Caco-2 (cell line): ENCODE measurements at places on chromosomes 13 and 19. TPM values are rescaled to one million over a fixed set of nuclear protein-coding genes. Genes with fewer than 3 reads are reported as not detected.

DNA sequence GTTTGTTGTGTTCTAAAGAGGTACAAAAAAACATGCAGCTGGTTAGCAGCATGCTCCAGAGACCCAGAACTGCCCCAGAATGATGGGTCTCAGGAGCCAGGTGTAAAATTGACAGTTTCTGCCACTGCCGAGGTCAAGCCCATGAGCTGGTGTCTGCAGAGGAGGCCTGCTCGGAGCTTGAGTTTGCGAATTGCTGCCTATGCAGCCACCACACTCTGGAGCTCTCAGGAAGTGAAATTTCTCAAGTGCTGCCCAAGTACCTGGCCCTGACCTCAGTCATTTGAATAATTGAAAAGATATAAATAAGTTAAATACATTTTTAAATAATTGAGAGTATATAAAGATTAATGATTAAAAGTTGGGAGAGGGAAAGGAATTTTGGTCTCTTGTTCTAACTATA lies 66.4 kb downstream of the ZAR1L start:
- no peak for DNase-seq
- H3K27ac ChIP-seq: no peak overlapping the region
- H3K36me3 ChIP-seq: no peaks in the 10 kb centered on the region
- no peaks in the 10 kb centered on the region for H3K27me3 ChIP-seq
- no peak overlapping the region for H3K4me3 ChIP-seq

- H3K27me3 ChIP-seq: no peaks in the 10 kb centered on the region
- no peaks in the 10 kb centered on the region for H3K4me1 ChIP-seq
- H3K36me3 ChIP-seq: no peaks in the 10 kb centered on the region
- H3K4me3 ChIP-seq: no peak overlapping the region
These were observed 52.0 kb downstream of the DIAPH3 start for GRCh38 chr13:60111691-60112090.

DNA sequence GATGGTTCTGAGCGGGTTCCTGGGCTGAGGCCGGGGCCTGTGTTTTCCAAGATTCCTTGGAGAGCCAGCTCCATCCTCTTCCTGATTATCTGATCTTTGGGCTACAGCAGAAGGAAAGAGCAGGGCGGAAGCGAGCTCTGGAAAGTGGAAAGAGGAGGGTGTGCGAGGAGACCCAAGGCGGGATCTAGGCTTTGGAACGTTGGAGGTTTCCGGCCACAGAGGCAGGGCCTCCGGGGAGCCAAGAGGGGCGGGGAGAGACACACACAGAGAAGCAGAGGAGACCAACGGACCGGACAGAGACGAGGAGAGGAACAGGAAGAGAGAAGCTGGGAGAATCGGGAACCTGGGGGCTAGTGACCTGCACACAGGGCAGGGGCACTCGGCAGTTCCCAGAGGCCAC lies at the start of gene CLEC11A:
CLEC11A (plus strand) TSS at position 296 of the 400 bp plus-strand sequence. CDS start 162 bp downstream, outside the sequence.
- peak within 1 kb of the TSS; percentile 61 for H3K27ac ChIP-seq
- no peaks in the 10 kb centered on the region for H3K36me3 ChIP-seq
- DNase-seq: no peak
- peak within 1 kb of the TSS; percentile 44 for H3K4me3 ChIP-seq

Gene ZNF223
- total RNA-seq: 9.9 and 11.3 TPM in 2 replicates

- no peak overlapping the region for H3K27ac ChIP-seq
- H3K27me3 ChIP-seq: no peaks in the 10 kb centered on the region
- no peaks in the 10 kb centered on the region for H3K36me3 ChIP-seq
- no peak overlapping the region for H3K4me3 ChIP-seq
These were observed 434.1 kb downstream of the FGF14 start for GRCh38 chr13:101967781-101968180.

GRCh38 chr13:32298695-32299094 lies 16.5 kb downstream of the ZAR1L start:
- no peaks in the 10 kb centered on the region for H3K36me3 ChIP-seq
- H3K4me3 ChIP-seq: no peak overlapping the region
- no peaks in the 10 kb centered on the region for H3K4me1 ChIP-seq
- no peaks in the 10 kb centered on the region for H3K27me3 ChIP-seq
- DNase-seq: no peak

- peaks cover 3% of the 10 kb centered on the region for H3K36me3 ChIP-seq
- no peak overlapping the region for H3K27ac ChIP-seq
- no peaks in the 10 kb centered on the region for H3K4me1 ChIP-seq
These were observed 9.2 kb upstream of the ZSCAN22 start for GRCh38 chr19:58317476-58318072.

DNA sequence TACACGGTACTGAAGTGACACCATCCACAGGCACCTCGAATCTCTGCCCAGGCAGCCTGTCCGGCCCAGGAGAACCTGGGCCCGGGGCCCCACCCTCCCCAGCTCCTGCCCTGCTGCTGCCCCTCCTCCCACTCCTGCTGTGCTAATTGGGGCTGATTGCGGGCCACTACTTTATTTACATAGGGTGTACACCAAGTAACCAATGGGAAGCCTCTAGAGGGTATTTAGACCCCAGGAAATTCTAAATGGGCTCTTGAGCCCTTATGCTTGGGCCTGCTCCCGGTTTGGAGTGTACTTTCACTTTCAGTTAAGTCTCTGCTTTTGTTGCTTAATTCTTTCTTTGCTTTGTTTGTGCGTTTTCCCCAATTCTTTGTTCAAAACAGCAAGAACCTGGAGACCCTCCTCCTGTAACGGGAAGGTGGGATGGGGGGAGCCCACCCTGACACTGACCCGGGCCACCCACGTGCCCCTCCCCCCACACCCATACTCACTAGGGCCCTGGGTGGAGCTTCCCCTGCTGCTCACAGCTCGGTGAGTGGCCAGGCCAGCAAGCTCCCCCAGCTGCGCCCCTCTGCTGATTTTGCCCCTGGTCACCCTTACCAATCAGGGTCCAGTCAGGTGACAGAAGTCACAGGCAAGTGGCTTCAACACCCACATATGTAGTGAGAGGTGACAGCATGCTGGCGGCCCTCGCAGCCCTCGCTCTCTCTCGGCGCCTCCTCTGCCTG lies 9.4 kb downstream of the SCGB2B2 start:
- H3K4me1 ChIP-seq: no peaks in the 10 kb centered on the region
- H3K36me3 ChIP-seq: no peaks in the 10 kb centered on the region
- no peaks in the 10 kb centered on the region for H3K27me3 ChIP-seq
- H3K27ac ChIP-seq: no peak overlapping the region
- no peak overlapping the region for H3K4me3 ChIP-seq

DNA sequence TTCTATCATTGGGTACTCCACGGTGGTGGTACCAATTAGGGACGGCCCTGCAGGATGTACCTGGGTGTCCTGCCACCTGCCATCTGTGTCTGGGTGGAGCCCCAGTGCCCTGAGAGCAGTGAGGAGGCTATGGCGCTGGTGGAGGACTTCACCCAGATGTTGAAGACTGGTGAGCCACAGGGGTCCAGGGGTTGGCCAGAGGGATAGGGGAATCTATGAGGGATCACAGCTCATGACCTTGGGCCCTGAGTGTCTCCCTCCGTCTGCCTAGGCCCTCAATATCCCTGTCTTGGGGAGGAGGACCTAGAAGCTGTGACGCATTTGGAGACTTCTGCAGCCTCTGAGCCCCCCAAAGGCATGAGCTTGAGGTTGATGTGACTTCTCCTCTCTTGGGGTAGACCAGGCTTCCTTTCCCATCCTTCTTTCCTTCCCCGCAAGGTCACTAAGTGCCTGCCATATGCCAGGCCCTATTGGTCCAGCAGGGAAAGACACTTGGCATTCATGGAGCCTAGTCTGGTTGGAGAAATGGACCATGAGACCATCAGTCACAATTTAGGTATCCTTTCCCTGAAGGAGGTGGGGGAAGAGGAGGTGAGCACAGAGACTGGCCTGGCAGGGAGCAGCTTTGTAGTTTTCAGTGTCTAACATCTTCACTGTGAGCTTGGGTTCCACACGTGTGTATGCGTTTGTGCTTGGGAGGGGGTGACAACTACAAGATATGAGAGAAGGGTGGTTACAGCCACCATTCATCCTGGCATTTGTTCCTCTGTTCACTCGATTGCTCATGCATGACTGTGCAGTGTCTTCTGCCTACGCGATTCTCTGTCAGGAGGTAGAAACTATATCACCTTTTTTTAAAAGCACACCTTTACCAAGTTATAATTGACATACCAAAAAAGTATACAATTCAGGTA lies 5.1 kb upstream of the MZF1 start:
- H3K4me3 ChIP-seq: no peak overlapping the region
- DNase-seq: no peak
- H3K27ac ChIP-seq: no peak overlapping the region
- H3K27me3 ChIP-seq: no peaks in the 10 kb centered on the region

- no peak overlapping the region for H3K27ac ChIP-seq
- no peaks in the 10 kb centered on the region for H3K4me1 ChIP-seq
- no peak overlapping the region for H3K4me3 ChIP-seq
- no peaks in the 10 kb centered on the region for H3K36me3 ChIP-seq
- no peaks in the 10 kb centered on the region for H3K27me3 ChIP-seq
These were observed 215.9 kb upstream of the SOX21 start for GRCh38 chr13:94928127-94928775.

DNA sequence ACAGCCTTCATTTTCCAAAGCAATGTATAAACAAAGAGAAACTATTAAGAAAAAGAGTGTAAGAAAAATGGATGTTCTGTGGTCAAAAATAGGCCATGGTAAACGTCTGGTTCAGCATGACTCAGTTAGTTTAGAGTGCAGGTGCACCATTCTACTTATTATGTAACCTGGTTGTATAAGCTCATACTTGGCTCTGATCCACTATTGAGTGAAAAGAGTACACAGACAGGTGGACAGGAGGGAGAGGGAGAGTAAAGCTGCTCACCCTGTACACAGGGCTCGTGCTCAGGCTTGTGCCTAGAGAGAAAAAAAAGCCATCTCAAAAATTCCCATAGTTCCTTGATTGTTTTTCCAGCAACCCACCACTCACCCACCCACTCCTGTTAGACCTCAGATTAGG lies 85.8 kb upstream of the ZNF91 start:
- H3K4me1 ChIP-seq: no peaks in the 10 kb centered on the region
- H3K27ac ChIP-seq: no peak overlapping the region
- no peak overlapping the region for H3K4me3 ChIP-seq
- no peak for DNase-seq
- H3K27me3 ChIP-seq: no peaks in the 10 kb centered on the region

GRCh38 chr19:47609906-47610894 lies 1.3 kb downstream of the BICRA start:
- peak overlapping the region; percentile 91 for H3K4me3 ChIP-seq
- peaks cover 1% of the 10 kb centered on the region; the same call in 1 of the 2 replicates for H3K36me3 ChIP-seq
- peaks cover 31% of the 10 kb centered on the region for H3K4me1 ChIP-seq
- H3K27me3 ChIP-seq: no peaks in the 10 kb centered on the region
- H3K27ac ChIP-seq: peak overlapping the region; percentile 80

Gene SIAH3
- total RNA-seq: not detected in 2 replicates

DNA sequence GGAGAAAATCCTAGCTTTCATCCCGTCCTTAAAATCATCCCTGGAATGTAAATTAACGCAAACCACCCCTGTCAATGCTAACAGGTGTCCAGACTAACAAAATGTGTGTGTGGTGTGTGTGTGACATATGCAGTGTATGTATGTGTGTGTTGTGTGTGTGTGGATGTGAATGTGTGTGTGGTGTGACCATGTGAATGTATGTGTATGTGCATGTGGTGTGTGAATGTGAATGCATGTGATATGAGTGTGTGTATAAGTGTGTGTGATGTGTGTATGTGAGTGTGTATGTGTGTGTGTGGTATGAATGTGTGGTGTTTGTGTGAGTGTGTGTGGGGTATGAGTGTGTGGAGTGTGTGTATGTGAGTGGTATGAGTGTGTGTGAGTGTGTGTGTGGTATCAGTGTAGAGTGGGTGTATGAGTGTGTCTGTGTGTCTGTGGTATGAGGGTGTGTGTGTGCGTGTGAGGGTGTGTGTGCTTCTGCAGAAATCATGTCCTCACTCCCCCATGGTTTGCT lies 190.8 kb downstream of the TEX29 start:
- H3K4me1 ChIP-seq: no peaks in the 10 kb centered on the region

DNA sequence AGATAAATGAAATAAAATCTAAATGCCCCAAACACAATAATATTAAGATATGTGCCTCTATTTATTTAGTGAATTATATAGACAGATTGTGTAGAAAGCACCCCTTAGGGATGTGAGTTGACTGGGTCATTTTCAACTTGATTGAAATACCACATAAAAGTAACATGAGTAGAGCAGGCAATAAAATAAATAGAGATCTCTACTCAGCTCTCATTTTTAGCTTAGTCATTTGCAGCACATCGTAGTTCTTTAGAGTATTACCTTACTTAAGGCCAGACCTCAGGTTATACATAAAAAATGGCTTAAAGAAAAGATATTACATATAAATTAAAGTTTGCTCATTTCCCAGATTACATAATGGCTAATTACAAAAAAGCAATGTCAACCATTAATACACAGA lies 1525.6 kb upstream of the PRR20A start:
- no peaks in the 10 kb centered on the region for H3K4me1 ChIP-seq
- no peaks in the 10 kb centered on the region for H3K27me3 ChIP-seq
- no peak for DNase-seq
- no peak overlapping the region for H3K4me3 ChIP-seq

DNA sequence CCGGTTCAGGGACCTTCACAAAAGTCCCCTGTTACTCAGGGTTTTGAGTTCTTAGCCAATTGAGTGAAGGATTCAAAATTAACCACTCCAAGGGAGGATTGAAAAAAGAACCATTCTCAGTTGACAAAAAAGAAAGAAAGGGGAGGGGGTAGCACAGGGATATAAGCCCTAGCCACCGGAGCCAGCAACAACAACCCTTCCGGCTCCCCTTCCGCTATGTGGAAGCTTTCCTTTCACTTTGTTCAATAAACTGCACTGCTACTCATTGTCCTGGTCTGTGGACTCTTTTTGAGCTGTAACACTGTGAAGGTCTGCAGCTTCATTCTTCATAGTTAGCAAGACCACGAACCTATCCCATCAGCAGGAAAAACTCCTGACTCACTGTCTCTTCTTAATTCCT lies 1488.1 kb upstream of the PRR20A start:
- no peak for DNase-seq
- H3K27ac ChIP-seq: no peak overlapping the region
- no peaks in the 10 kb centered on the region for H3K36me3 ChIP-seq
- H3K4me1 ChIP-seq: peaks cover 17% of the 10 kb centered on the region
- H3K27me3 ChIP-seq: no peaks in the 10 kb centered on the region
- no peak overlapping the region for H3K4me3 ChIP-seq

Gene ERICH6B
- total RNA-seq: not detected in 2 replicates

GRCh38 chr13:102774591-102775520 lies 1.3 kb upstream of the TEX30 start:
- H3K27ac ChIP-seq: peak overlapping the region; percentile 94
- no peaks in the 10 kb centered on the region for H3K36me3 ChIP-seq
- no peak overlapping the region for H3K4me3 ChIP-seq
- no peak for DNase-seq
- peaks cover 17% of the 10 kb centered on the region for H3K4me1 ChIP-seq

DNA sequence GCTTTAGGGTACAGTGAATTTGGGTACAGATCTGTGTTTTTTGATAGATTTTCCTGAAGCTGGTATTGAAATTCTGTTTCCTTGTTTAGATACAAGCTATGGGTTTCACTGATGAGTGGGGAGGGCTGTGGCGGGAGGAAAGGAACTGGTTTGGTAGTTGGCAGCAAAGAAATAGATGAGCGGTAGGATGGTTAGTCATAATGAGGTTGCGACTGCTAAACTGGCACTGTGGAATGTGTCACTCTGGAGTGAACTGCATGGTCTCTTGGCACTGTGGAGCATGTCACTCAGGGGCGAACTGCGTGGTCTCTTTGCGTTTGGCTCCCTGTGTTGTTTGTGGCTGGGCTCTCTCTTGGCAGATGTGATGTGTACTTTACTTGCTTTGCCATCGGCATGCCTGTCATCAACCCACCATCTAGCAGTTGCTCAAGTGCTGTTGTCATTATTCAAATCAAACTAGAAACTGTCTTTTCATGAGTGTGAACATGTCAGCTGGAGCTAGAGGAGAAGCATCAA lies 82.1 kb downstream of the ATP8A2 start:
- no peak overlapping the region for H3K4me3 ChIP-seq
- no peaks in the 10 kb centered on the region for H3K27me3 ChIP-seq
- no peak overlapping the region for H3K27ac ChIP-seq
- DNase-seq: no peak

GRCh38 chr19:37914908-37915307 lies 7.9 kb downstream of the SIPA1L3 start:
- H3K27me3 ChIP-seq: no peaks in the 10 kb centered on the region
- no peak for DNase-seq
- H3K36me3 ChIP-seq: no peaks in the 10 kb centered on the region; the same call in 1 of the 2 replicates
- no peaks in the 10 kb centered on the region for H3K4me1 ChIP-seq
- H3K27ac ChIP-seq: peak overlapping the region; percentile 8
